ENCODE measurements at places on chromosomes 2 and 18. TPM values are rescaled to one million over a fixed set of nuclear protein-coding genes. Genes with fewer than 3 reads are reported as not detected.

Gene CCDC68
- 62.8 TPM for total RNA-seq

Gene LYG1
- 3.1 TPM for total RNA-seq

Gene IL36RN
- not detected for total RNA-seq

Gene CAD
- total RNA-seq: 38.6 TPM

Gene MAP2
- 9.6 TPM for total RNA-seq

Gene TMEM163
- total RNA-seq: 1.00 TPM

Gene SPAG16
- 26.1 TPM for total RNA-seq

Gene KCNG2
- 0.17 TPM for total RNA-seq

Gene TUBA3E
- total RNA-seq: 1.3 TPM

Gene ZNF521
- total RNA-seq: 51.3 TPM

Gene RNF144A
- 19.1 TPM for total RNA-seq

Gene UGT1A3
- total RNA-seq: not detected

Gene ATP8B1
- total RNA-seq: 13.2 TPM

Gene NYAP2
- not detected for total RNA-seq

Gene C18orf32
- 40.1 TPM for total RNA-seq

Gene HSPD1
- total RNA-seq: 192 TPM

Gene VIL1
- total RNA-seq: 1.3 TPM

Gene COL3A1
- total RNA-seq: 300 TPM

Gene GAL3ST2
- total RNA-seq: 0.50 TPM

Gene DSG4
- total RNA-seq: not detected

Gene TTL
- total RNA-seq: 16.0 TPM

Gene CHRNG
- total RNA-seq: not detected

Gene COPS9
- total RNA-seq: 101 TPM

Gene SS18
- 77.2 TPM for total RNA-seq

Gene UGT1A5
- not detected for total RNA-seq

Gene CYP1B1
- 5.4 TPM for total RNA-seq

Gene CFAP221
- total RNA-seq: 2.4 TPM

Gene HOXD8
- total RNA-seq: 29.2 TPM

Gene NR4A2
- 45.9 TPM for total RNA-seq

Gene CFC1
- not detected for total RNA-seq

Gene EIF2AK3
- 18.8 TPM for total RNA-seq

Gene NETO1
- not detected for total RNA-seq

Gene CPO
- not detected for total RNA-seq

Gene ACVR1C
- total RNA-seq: 4.3 TPM

Gene ANKMY1
- total RNA-seq: 24.2 TPM

Gene POMC
- 1.9 TPM for total RNA-seq

Gene MARCHF4
- total RNA-seq: not detected

Gene INPP5D
- 6.1 TPM for total RNA-seq

Gene GPR39
- 0.83 TPM for total RNA-seq

Gene ASXL2
- 7.2 TPM for total RNA-seq

Gene ANKRD30BL
- total RNA-seq: not detected

Gene SFT2D3
- total RNA-seq: 6.9 TPM

Gene RAB27B
- 3.9 TPM for total RNA-seq

Gene NPHP1
- total RNA-seq: 4.6 TPM

Gene TMX3
- total RNA-seq: 40.2 TPM

Gene MC4R
- not detected for total RNA-seq

Gene DSG2
- total RNA-seq: 21.9 TPM

Gene MROH2A
- total RNA-seq: not detected

Gene RND3
- 8.6 TPM for total RNA-seq

Gene DNER
- total RNA-seq: 1.3 TPM

Gene CCDC142
- 21.7 TPM for total RNA-seq

Gene TRIM54
- total RNA-seq: 0.72 TPM

Gene C2orf80
- total RNA-seq: not detected

Gene C1GALT1C1L
- total RNA-seq: not detected

Gene FMNL2
- 51.3 TPM for total RNA-seq

Gene CNGA3
- total RNA-seq: not detected

Gene WDR75
- 41.3 TPM for total RNA-seq

Gene VWA3B
- total RNA-seq: 0.56 TPM

Gene TXNDC2
- total RNA-seq: 0.11 TPM

All from ovary (tissue), 10 donors.